ENCODE measurements at places on chromosomes 2 and 18.
A peak's percentile ranks its signal among the peaks of the same experiment; 100 is the strongest.

DNA sequence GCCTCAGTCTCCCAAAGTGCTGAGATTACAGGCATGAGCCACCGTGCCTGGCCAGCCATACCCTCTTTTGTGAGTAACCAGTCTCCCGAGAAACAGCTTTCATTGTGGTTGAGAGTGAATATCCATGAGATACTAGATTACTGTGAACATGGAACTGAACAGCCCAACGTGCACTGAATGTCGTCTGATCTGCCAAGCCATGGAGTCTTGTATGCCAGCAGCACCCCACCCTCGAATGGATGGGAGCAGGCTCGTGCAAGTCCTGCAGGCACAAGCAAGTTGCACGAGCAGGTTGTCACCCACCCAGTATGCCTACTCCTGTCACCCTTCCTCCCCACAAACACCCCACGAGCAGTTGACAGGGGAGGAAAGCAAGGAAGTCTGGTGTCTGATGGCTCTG is 36.5 kb upstream of the TFCP2L1 start:
- no peak for DNase-seq

DNA sequence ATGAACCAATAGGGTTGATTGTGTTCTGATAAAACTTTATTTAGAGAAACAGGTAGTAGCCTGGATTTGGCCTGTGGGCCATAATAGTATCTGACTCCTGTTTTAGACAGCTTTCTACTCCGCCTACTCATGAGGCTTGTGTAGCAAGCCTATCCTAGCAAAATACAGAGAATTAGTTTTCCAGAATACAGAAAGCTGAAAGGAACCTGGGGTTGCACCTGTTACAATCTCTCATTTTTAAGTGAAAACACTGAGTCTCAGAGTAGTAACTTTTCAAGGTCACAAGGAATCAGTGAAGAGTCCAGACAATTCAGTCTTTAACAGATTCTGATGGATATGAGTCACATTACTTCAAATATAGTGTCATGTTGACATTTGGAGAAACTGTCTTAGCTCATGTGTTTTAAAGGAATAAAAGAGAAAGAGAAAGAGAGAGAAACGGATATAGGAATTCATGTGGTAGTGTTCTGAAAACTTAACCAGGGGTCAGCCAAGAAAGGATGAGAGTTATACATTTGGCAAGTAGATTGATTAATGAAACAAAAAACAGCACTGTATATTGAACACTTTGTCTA is 17.0 kb downstream of the ARHGAP28 start:
- no peak for DNase-seq

DNA sequence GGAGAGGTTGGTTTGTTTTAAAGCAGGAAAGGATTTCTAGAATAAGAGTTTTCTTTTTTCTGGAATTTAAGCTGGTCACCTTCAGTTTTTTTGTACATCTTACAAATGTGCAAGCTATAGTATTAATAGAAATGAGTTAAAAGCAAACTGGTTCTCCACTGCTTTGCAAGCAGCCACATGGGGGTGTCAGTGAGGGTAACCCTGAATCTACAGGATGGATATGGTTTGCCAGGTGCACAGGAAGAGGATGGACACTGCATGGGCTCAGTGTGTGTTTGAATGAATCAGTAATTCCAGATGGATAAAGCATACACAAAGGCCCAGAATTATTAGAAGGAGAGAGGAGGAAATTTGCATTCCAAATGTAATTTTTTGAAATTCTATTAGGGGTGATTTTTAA is 89.0 kb downstream of the MAPRE2 start:
- no peak for DNase-seq

DNA sequence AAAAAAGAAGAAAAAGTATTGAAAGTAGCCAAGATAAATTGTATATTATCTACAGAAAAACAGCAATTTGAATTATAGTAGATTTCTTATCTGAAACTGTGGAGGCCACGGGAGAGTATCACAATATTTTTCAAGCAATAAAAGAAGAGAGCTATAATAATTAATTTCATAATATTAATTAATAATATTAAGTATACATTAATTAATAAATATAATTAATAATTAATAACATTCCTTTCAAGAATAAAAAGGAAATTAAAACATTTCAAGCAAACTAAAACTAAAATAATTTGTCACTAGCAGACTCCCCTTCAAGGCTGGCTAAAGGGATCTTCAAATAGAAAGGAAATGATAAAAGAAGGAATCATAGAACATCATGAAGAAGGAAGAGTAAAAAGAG is 372.7 kb upstream of the KYNU start:
- no peak for DNase-seq

GRCh38 chr2:133194362-133194655 is 374.0 kb downstream of the NCKAP5 start:
- no peak for DNase-seq

DNA sequence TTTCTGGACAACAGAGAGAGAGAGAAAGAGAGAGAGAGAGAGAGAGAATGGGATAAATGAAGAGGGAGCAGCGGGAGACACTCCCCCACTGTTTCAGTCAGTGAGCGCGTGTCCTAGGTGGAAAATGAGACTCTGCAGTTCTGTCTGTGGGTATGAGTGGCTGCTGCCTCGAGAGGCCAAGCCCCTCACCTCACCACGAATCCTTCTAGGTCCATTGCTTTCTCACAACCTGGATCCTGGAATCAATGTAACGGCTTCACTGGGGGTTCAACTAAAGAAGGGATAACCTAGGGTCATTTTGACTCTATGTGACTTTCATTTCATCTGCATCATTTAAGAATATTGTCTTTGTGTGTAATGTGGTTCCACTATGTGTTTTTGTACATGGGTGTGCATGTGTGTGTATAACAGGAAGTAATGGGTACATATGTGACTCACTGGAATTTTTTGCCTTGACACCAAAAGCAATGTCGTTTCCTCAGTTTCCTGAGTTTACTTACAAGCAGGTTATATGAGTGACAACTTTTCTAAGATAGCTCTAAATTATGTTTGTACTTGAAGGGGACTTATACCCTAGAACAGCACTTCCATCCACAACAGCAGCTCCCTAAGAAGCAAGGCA is 221.4 kb upstream of the TRIB2 start:
- no peak for DNase-seq

- DNase-seq, result no peak
These were observed 237.1 kb downstream of the TTC32 start for GRCh38 chr2:19664646-19665045.

DNA sequence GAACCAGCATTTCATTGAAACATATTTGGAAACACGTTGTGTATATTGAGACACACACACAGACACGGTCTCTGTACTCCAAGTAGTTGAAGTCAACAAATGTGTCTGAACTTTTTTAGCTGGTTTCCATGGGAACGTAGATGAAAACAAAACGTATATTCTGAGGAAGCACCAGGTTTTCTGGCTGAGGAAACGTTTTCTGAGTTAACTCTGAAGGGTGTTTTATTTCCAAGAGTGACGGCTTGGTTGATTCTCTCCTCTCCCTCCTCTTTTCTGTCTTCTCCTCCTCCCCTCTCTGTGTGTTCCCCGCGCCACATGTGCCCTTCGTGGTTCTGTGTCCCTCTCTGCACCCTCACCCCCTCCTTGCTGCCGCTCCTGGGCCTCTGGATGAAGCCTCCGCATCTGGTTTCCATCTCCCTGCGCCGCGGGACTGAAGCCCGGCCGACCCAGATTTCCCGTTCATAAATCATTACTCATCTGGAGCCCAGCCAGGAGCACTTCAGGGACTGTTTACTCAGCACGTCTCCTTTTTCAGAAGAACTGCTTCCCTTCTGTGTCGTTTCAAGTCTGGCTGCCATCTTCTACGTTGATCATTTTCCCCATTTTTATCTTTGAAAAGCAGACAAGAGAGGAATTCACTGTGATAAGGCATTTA is 122.7 kb downstream of the COL6A3 start:
- no peak for DNase-seq

GRCh38 chr2:223989206-223989855 is 32.1 kb downstream of the MRPL44 start:
- no peak for DNase-seq

DNA sequence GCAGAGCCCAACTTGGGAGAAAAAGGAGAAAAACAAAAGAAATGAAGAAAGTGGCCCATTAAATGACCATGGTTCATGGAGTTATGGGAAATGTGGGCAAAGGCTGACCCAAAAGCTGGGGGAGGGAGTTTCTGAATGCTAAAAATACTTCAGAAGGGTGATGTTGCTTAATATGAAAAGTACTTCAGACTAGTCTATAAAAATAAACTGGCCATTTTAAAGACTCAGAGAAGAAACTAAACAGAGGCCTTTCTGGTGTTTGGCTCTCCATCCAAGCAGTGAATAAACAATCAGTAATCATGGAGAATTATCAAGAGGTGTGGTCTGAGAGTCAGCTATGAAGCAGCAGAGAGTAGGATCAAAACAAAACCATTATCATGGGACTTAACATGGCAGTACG is 160.8 kb upstream of the MAPRE2 start:
- no peak for DNase-seq

DNA sequence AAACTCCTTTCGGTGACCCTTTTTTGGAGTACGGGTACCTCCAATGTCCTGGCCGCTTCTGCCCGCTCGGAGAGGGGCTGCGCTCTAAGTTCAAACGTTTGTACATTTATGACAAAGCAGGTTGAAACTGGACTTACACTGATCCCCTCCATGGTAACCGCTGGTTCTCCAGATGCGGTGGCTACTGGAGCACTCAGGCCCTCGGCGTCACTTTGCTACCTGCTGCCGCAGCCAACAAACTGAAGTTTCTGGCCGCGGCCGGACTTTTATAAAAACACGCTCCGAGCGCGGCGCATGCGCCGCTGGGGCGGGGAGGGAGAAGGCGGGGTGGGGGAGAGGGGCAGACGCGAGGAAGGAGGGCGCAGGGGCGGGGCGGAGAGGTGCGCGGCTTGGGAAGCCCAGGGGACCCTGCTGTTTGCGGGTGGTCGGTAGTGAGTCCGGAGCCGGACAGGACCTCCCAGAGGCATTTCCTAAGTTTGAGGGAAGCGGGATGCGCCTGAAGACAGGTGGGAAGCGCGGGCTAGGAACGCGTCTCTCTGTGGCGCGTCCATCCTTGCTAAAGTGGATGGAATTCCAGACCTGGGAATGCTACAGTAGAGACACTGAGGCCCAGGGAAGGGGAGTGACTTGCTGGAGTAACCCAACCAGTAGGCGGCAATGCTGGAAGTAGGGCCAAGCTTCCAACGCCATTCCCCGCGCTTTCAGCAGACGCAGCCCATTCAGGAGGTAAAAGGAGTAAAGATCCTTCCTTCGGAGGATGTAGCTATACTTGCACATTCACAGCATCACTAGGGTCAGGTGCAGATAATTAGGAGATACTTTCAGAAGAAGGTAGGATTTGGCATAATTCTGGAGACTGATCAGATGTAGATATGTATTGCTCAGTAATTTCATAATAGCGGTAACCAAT is at the start of gene CXCR4:
Gene CXCR4, minus strand, starts transcription at position 241 of the 910 bp plus-strand sequence. Its CDS starts 89 bp downstream, at position 152.
- peak; percentile 92 for DNase-seq

DNA sequence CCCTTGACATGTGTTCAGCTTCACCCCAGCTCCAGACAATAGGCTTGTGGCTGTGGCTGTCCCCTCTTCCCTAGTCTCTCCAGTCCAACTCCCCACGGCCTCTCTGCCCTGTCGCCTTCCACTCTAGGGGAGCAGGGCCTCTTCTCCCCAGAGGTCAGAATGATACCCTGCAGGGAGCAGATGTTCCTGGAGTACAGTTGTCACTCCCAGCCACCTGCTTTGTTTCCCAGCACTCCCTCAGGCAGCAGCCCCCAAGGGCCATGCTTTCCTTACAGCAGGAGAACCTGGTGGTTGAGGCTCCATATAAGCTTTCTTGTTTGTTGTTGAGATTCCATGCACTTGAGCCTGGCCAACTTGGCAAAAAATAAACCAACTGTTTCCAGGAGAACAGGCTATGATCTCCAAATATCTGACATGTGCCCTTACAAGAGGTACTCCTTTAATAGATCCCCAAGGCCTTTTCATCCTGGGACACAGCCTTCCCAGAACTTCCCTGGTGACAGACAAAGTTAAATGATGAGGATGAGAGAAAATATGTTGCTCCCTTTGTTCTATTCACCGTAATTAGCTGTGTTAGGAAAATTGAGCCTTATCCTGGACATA is 45.1 kb downstream of the DPYSL5 start:
- no peak for DNase-seq

DNA sequence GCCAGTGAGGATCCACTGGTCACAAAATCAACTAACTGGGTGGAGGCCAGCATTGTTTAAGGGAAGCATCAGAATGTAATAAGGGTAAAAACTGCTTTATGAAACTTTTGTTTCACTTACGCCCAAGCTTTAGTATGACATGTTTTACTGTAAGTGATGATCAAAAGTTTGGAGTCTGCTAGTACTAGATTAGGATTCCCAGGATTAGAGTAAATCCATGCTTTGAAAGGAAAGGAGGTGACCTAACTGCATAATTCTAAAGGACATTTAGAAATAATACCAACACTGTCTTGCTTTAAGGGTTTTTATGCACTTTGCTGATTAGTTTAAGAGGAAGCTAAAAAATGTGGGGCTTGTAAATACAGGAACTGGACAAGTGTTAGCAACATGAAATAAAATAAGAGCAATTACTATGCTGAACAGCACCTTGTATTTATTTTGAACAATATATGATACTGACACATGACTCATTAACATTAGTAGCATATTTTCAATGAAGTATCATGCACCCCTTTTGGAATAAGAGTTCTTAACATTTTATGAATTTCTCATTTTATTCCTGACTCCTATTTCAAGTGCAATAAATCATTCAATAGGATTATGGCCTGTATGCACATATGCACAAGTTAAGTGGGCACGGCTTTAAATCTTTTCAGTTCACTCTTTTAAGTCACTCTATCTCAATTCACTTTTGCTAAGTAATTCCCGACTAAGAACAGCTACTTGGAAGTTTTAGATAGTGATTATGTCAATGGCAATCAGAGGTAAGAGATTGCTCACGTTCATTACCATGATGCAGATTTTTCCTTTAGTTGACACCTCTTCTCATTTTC is 62.5 kb downstream of the STK39 start:
- no peak for DNase-seq

Measured in stimulated activated CD8-positive, alpha-beta memory T cell treated with anti-CD3 and anti-CD28 coated beads, Interleukin-12 subunit alpha, Interleukin-12 subunit beta, amount 100 ng/mL, for 1 hour (primary cell).